ENCODE measurements at places on chromosomes 16 and 17.
A peak's percentile ranks its signal among the peaks of the same experiment; 100 is the strongest.

GRCh38 chr16:31256466-31256865 lies 3.3 kb upstream of the ITGAM start:
- no peak for DNase-seq

- no peak for DNase-seq
Observed at GRCh38 chr16:31365131-31365865, 10.3 kb downstream of the ITGAX start.

DNA sequence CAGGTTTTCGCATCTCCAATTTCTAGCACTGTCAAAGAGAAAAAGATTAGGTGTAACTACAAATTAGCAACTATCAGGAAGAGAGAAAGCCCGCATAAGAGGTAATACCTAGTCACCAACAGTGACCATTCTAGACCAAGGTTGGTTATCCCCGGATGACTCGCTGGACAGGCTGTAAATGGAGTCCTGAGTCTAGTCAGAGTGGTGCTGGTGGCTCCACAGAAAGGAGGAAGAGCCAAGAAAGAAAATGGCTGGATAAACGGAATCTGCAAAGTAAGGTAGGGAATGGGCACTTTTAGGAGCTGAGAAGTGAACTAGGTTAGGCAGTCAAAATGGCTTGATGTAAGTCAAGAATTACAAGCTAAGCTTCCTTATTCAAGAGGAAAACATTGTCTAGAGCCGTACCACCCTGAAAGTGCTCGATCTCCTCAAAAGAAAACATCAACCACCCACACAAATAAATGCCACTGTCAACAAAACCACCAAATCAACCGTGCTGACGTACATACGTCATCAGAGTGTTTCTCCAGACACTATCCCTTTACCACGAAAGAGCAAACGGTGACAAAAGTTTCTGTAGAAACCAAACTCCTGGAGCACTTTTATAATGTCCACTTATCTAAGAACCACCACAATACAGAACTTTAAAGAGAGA lies 2.2 kb downstream of the GSPT1 start:
- DNase-seq: peak; percentile 6

- DNase-seq: no peak
Observed at GRCh38 chr16:86525696-86526095, 15.4 kb downstream of the FOXF1 start.

- DNase-seq: no peak
Observed at GRCh38 chr17:38900978-38901656, 24.3 kb upstream of the LASP1NB start.

Measured in right kidney (tissue), 9 donors.